HT1080 (cell line): ENCODE measurements at places on chromosomes 3 and 15. TPM values are rescaled to one million over a fixed set of nuclear protein-coding genes. Genes with fewer than 3 reads are reported as not detected.

GP9 gene
- total RNA-seq, result not detected in 2 replicates

- DNase-seq, result peak; percentile 47
Measured at GRCh38 chr3:18444595-18445400, 19.7 kb upstream of the SATB1 start.

GRCh38 chr15:100141311-100142001 is 200.3 kb downstream of the ADAMTS17 start:
- DNase-seq, result no peak

DNA sequence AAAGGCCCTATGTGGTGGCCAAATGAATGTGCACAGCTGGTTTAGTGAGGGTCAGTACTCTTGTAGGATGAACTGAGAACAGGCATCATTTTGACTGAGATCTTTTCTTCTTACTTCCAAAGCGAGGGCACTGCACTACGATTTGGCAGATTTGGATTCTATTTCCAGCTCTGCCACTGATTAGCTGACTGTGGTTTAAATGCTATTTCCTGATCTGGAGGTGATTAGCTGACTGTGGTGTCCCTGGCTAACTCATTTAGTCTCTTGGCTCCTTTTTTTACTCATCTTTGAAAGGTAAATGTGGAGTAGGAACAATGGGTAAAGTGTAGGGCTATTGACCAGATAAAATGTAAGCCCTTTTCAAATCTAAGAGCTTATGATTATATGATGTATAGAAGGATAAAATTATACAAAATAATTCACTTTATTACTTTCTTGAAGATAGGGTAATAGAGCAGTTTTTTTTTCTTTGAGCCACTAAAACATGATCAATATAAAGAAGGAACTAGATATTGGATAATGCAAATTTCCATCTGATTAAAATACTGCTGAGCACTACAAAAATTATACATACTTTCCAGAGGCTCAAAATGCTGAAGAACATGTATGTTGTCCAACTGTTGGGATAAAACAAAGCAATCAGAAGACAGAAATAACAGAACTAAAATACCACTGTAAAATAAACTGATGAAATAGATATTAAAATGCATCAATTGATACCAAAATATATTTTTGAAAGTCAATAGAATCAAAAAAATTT is 39.7 kb upstream of the PLOD2 start:
- no peak for DNase-seq

ABHD14A gene
- 24.6 and 25.1 TPM in 2 replicates for total RNA-seq

- no peak for DNase-seq
Measured at GRCh38 chr3:129412542-129413198, 15.8 kb downstream of the EFCAB12 start.

DNA sequence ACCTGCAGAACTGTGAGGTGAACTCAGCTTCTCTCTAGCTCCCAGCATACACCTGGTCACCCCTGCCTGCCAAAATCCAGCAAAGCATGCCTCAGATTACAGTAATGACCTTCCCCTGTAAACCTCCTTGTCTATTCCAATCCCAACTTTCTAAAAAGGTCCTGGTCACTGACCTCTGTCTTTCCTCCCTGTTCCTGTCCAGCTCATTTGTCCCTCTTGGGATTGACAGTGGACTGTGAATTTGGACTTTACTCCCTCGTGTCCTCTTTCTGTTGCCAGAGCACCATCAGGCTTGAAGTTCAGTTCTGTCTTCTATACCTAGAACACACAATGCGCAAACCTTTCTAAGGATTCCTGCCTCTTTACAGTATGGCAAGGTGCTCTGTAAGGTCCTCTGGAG is 50.3 kb downstream of the MTHFS start:
- no peak for DNase-seq

GRCh38 chr3:23202203-23202920 is 765 bp upstream of the UBE2E2 start:
- DNase-seq, result no peak

- no peak for DNase-seq
Measured at GRCh38 chr3:169153656-169154055, 509.9 kb downstream of the MECOM start.

DNA sequence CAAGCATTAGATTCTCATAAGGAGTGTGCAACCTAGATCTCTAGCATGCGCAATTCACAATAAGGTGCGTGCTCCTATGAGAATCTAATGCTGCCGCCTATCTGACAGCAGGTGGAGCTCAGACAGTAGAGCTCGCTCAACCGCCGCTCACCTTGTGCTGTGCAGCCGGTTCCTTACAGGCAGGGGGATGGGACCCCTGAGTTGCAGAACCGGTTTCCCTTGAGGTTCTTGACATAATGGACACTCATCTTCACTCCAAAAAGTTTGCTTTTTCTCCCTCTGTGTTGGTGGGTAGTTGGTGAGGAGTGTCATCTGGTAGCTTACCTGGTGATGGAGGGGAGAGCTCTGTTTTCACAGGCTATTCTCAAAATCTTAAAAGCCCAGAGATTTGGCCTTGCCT is 324.0 kb upstream of the TBL1XR1 start:
- no peak for DNase-seq

- no peak for DNase-seq
Measured at GRCh38 chr15:63067306-63067705, 24.8 kb downstream of the TPM1 start.

- DNase-seq, result no peak
Measured at GRCh38 chr3:152362086-152362485, 93.4 kb downstream of the MBNL1 start.

THSD4 gene
- total RNA-seq, result 11.3 and 11.8 TPM in 2 replicates

- DNase-seq, result no peak
Measured at GRCh38 chr3:168863561-168863960, 767.8 kb upstream of the GOLIM4 start.

FHIT gene
- not detected in 2 replicates for total RNA-seq

ALS2CL gene
- total RNA-seq, result 3.9 and 4.2 TPM in 2 replicates

PPM1L gene
- 2.7 and 4.3 TPM in 2 replicates for total RNA-seq

- no peak for DNase-seq
Measured at GRCh38 chr3:194422188-194422587, 23.1 kb upstream of the GP5 start.

- DNase-seq, result no peak
Measured at GRCh38 chr15:95536638-95537037, 793.9 kb upstream of the NR2F2 start.

PLCB2 gene
- 0.16 and 0.40 TPM in 2 replicates for total RNA-seq

- peak; percentile 88 for DNase-seq
Measured at GRCh38 chr3:36124118-36124796, 256.0 kb upstream of the STAC start.

MST1R gene
- total RNA-seq, result 1.2 TPM in 2 replicates

DNA sequence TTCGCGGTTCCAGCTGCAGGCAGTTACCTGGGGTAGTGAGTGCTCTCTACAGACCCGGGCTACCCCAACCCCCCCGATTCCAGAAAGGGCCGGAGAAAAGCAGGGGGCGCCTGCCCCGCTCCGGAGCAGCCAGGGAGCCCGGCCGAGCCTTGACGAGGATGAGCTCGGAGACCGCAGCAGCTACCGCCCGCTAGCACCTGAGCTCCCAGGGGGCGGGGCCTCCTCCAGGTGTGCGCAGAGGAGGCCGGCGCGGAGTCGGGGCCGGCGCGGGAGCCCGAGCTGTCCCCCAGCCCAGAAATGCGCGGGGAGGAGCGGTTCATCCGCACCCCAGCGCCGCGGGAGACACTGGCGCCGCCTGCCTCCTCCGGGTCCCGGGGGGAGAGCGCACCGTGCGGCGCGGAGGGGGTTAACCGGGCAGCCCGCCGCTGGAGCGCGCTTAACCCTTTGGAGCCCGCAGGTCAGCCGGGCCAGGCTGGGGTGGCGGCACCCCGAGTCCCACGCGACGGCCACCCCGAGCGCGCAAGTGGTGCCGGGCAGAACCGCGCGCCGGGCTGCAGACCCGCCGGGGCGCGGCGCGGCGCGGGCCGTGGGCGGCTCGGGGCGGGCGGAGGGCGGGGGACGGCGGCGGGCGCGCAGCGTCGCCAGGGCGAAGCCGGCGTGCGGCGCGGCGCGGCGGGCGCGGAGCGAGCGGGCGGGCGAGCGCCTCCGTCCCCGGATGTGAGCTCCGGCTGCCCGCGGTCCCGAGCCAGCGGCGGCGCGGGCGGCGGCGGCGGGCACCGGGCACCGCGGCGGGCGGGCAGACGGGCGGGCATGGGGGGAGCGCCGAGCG is at the start of gene CACNA1D:
TSS of gene CACNA1D (plus strand) at position 649 of the 829 bp plus-strand sequence. CDS start 556 bp downstream, outside the sequence.
- DNase-seq, result no peak

EFCC1 gene
- total RNA-seq, result not detected in 2 replicates

GABRB3 gene
- not detected in 2 replicates for total RNA-seq

FBXL22 gene
- 0.60 and 1.9 TPM in 2 replicates for total RNA-seq

GRCh38 chr3:6512172-6512800 is 348.6 kb upstream of the GRM7 start:
- DNase-seq, result no peak

ALPK3 gene
- 0.02 and 0.03 TPM in 2 replicates for total RNA-seq

DNA sequence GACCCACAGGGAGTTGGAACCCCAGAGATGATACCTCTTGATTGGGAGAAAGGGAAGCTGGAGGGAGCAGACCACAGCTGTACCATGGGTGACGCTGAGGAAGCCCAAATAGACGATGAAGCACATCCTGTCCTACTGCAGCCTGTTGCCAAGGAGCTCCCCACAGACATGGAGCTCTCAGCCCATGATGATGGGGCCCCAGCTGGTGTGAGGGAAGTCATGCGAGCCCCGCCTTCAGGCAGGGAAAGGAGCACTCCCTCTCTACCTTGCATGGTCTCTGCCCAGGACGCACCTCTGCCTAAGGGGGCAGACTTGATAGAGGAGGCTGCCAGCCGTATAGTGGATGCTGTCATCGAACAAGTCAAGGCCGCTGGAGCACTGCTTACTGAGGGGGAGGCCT is 201.1 kb downstream of the AKAP13 start:
- no peak for DNase-seq

NUTM1 gene
- not detected in 2 replicates for total RNA-seq
